ENCODE measurements at places on chromosomes 5 and 9.

DNA sequence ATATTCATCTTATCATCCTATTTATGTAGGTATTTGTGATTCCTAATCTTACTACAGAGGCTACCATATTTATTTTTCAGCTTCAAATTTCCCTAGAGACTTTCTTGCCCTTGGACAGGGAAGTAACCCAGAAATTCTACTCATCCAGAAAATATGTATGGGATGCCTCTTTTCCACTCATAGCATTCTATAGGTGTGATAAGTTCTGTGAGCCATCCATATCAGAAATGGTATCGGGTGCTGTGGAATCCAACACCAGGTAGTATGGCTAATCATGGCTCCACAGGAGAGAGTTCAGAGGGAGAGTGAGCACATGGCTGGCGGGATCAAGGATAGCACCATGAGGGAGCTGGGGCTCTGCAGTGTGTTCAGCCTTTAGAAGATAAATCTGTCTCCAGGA is 349.3 kb upstream of the ACTBL2 start:
- DNase-seq, result no peak

DNA sequence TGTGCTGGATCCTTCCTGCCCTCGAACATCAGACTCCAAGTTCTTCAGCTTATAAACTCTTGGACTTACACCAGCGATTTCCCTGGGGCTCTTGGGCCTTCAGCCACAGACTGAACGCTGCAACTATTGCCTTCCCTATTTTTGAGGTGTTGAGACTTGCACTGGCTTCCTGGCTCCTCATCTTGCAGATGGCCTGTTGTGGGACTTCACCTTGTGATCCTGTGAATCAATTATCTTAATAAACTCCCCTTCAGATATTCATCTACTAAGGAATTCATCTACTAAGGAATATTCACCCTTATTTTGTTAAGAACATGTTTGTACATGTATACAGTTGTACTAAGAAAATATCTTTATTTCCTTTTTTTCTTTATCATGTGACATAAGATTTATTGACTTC is 1079.7 kb downstream of the CDH12 start:
- no peak for DNase-seq

DNA sequence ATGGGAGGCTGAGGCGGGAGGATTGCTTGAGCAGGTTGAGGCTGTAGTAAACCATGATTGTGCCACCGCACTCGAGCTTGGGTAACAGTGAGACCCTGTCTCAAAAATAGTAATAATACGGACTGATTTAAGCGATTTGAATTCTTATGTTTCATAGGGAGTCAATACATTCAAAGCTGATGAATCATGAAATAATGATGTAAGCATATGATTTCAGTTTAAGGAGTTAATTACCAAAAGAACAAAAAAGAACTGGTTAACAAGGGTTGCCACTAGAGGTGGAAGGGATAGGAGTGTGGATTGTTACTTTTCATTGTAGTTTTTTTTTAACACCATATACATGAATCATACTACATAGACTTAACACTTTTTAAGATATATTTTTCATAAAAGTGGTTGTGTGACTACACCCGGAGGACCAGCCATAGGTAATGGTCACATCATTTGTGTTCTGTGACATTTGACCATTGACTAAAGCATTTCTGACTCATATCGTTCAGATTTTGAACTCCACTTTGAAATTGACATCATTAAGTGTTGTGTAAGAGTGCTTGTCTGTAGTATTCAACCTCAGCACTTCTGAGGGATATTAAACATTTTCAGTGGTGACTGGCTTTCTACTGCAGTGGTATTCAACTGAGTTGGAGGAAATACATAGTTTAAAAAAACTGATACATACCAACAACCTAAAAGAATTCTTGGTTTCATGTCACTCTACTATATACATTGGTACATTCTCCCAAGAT is 7.0 kb downstream of the TRMT10B start:
- no peak for DNase-seq

DNA sequence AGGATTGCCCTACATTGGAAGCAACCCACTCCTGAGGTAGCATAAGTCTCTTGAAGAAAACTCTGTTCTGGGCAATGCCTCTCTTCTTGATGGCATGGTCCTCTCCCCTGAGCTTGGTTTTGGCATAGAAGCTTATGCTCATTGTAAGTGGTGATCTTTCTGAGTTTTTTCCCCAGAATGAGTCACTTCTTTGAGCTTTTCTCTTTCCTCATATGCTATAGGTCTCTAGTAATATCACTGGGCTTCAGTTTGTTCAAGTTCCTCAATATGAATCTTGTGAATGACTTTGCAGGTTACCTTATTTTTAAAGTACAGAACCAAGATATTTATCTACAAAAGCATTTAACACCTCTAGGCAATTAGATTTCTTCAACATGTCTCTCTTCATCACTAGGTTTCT is 76.5 kb upstream of the ATG10 start:
- DNase-seq, result no peak

- no peak for DNase-seq
Measured at GRCh38 chr5:127832067-127832466, 128.9 kb downstream of the CCDC192 start.

DNA sequence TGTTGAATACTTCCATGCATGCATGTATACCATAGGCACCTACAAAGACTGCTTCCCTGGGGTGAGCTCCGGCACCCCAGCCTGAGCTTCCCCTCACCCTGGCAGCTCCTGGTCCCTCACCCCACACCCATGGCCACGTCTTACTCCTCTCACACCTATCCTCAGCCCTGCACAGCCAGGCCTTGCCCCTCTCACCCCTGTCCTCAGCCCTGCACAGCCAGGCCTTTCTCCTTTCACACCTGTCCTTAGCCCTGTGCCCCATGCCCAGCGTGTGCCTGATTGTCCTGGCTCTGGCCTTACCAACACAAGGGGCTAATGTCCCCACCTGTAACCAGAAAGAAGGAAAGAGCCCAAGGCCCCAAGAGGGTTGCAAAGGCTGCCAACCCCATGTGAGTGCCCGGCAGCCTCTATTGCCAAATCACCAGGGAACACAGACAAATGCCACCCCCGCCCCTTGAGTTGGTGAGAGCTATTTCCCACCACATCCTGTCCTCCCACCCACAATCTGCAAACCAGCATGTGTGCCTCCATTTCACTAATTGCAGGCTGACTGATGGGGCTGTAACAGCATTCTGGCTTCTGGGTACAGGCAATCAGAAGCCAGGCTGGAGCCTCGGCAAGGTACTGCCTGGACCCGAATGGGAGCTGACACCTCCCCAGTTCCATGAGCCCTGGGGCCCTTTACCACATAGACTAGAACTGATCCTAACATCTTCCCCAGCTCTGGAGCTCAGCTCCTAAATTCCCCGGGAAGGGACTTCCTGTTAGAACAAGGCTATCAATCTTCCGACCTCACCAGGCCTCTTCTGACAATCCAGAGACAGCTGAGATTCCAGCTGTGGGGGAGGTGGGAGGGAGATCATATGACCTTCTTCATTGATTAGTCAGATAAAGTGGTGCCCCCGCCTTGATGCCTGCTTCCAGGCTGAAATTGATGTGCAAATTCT is 78.2 kb downstream of the FAM114A2 start:
- peak; percentile 15 for DNase-seq

GRCh38 chr5:107063511-107063910 is 607.2 kb downstream of the EFNA5 start:
- DNase-seq, result no peak

- no peak for DNase-seq
Measured at GRCh38 chr9:89439571-89439970, 58.3 kb downstream of the SEMA4D start.

- DNase-seq, result no peak
Measured at GRCh38 chr9:100108559-100108958, 9.5 kb downstream of the INVS start.

DNA sequence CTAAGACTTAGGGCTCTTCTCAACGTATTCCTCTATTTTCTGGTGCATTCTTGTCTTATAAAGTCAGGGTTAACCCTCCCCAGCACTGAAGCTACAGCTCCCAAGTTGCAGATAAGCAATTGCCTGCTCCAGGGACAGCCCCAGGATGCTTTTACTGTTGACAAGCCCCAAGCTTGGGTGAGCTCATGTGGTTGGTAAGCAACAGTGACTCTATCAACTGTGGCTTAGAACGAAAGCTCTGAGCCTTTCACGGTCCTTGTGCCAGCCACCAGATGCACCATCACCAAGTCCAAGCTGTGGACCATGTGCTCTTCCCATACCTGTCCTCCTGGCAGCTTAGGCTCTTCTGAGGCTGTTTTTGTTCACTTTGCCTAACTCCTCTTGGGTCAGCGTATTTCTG is 13.5 kb downstream of the ADRB2 start:
- no peak for DNase-seq

DNA sequence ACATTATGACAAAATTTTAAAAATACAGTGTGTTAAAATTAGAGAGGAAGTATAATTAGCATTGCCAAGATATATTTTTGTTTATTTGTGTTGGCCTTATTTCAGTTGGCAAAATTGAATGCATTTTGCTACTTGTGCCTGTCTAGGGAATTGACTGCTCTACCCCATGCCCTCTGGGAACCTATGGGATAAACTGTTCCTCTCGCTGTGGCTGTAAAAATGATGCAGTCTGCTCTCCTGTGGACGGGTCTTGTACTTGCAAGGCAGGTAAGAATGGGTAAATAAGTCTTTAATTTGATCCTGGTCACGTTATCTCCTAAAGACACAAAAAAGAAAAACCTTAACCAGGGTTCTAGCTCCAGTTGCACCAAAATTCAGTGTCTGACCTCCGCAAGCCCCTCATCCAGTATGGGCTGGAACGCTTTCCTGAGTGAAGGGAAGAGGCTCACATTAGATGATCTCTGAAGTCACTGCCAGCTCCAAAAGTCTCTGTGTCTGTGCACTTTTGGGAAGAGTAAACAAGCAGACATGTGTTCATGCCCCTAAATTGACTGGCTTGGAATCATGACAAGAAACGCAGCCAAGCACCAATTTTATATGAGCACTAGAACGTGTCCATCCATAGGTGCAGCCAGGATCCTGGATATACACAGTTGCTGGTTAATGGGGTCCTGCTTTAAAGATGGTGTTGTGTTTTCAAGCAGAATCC is 98.3 kb upstream of the PRRC1 start:
- no peak for DNase-seq

GRCh38 chr9:120913647-120914264 is 12.8 kb downstream of the TRAF1 start:
- no peak for DNase-seq

DNA sequence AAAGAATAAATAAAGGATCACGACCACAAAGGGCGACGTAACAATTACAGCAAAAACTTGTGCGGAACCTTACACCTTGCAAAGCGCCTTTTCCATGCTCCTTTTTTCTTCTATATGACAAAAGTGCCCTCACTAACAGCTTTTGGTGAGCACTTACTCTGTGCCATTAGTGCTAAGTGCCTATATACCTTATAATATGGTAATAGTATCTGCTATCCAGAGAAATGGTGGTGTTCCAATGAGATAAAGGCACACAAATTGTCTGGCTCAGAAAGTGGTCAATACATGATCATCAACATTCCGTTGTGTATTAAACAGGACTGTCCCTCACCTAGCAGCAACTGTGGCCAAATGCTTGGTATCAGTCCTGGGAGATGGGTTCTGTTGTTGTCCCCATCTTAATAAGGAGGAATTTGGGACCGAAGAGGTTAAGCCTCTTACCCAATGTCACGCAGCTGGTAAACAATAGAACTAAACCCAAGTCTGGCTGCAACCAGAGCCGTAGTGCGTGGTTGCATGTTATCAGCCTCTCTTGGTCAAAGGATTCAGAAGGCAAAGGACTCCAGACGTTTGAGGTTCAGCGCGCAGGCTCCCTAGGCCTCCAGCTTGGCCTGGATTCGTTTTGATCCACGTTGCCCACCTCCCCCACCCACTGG is 564 bp upstream of the TOR2A start:
- no peak for DNase-seq

DNA sequence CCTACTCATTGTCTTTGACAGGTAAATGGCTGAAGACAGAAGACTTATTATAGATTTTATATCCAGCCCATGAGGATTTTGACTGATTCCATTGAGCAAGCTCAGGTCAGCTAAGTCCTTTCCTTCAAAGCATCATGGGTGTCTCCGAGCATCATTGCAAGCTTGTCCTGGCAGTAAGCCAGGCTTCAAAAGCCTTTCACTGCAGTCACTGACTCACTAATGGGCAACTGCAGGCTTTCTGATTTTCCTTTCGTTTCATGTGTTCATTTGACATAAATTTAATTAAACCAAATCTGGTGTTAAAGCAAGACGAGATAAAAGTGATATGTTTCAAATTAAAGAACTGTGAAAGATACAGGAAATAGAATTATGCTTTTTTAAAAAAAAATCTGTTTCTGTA is 426.2 kb downstream of the ANXA1 start:
- no peak for DNase-seq

- DNase-seq, result no peak
Measured at GRCh38 chr9:112111461-112111860, 63.6 kb downstream of the SUSD1 start.

DNA sequence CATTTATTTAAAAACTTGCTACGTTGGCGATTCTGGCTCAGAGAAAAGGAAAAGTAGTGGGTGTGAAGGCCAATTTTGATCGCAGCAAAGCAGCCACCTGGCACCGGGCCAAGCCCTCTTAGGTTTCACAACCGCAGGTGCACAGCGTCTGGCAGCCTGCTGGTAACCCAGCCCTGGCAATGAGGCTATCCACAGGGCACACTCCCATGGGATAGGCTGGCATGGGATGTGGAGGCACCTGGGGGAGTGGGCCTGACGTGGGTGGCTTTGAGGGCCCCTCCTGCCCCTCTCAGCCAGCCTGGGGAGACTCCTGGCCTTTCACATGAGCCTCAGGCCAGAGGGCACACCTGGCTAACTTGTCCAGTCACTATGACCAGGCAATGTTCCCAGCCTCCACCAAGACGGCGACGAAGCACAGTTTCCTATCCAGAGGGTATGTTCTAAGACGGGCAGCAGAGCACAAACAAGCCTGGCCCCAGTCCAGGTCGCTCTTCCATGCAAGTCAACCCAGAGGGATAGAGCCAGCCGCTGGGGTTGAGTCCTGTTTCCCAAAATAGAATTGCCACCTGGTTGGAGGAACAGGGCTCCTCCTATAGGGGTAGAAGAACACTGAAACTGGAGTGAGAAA is 19.0 kb downstream of the CMBL start:
- no peak for DNase-seq

DNA sequence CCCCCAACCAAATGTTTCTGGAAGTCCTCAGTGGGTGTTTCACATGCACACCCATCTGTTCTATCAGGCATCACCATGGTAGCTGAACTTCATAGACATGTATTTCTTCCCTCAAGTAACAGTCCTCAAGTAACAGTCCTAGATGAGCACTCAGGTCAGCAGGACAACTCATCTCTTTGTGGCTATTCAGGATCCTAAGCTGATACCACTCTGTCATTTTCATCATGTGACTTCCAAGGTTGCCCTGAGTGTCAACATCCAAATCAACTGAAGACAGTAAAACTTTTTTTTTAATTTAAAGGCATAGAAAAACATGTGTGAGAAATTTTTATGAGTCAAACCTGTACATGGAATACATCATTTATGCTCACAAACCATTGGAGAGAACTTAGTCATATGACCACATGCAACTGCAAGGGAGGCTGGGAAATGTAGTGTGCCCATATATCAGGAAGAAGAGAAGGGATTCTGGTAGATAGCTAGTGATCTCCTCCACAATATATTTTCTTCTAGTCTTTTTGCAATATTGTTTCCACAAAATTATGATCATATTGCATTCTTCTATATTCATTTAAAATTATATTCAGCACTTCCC is 64.2 kb upstream of the FST start:
- no peak for DNase-seq
